ENCODE measurements at places on chromosomes 16 and 17.
A peak's percentile ranks its signal among the peaks of the same experiment; 100 is the strongest.

- no peak for DNase-seq
Measured at GRCh38 chr16:49312389-49312985, 30.8 kb upstream of the CBLN1 start.

- no peak for DNase-seq
Measured at GRCh38 chr17:73433501-73433900, 121.7 kb upstream of the CDC42EP4 start.

- no peak for DNase-seq
Measured at GRCh38 chr17:4585638-4585994, 1.3 kb downstream of the SMTNL2 start.

GRCh38 chr16:19578378-19578971 lies 23.0 kb downstream of the VPS35L start:
- no peak for DNase-seq

- no peak for DNase-seq
Measured at GRCh38 chr17:79036596-79036995, 12.6 kb downstream of the C1QTNF1 start.

DNA sequence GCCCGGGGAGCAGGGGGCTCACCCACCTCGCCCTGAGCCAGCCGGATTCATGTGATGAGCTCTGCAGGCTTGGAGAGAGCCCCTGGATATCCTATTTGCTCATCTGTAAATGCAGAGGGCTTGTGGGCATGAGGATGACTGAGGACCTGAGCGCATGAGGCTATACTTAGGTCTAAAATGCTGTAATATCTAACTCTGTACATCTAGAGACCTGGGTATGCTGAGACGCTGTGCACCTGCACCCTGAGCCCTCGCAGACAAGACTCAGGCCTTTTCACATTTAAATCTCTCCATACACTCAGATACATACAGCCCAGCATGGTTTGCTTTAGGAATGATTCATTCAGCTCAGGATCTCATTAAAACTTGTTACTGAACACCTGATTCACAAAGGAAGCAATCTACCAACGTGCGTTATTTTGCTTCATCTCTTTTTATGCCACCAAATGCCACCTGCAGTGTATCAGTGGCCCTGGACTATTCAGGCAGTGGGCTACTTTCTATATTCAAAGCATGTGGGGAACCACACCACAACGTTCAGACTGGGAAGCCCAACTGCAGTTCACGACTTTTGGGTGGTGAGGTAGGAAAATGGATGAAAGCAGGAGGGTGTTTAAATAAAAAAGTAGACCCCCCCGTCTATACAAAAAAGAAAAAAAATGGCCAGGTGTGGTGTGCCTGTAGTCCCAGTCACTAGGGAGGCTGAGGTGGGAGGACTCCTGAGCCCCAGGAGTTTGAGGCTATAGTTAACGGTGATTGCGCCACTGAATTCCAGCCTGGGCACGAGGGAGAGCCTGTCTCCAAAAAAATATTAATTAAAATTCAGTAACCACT lies 12.0 kb downstream of the USP7 start:
- no peak for DNase-seq

GRCh38 chr16:47920709-47921108 lies 235.1 kb downstream of the ABCC12 start:
- no peak for DNase-seq

- no peak for DNase-seq
Measured at GRCh38 chr17:71331754-71332325, 789.0 kb upstream of the SOX9 start.

DNA sequence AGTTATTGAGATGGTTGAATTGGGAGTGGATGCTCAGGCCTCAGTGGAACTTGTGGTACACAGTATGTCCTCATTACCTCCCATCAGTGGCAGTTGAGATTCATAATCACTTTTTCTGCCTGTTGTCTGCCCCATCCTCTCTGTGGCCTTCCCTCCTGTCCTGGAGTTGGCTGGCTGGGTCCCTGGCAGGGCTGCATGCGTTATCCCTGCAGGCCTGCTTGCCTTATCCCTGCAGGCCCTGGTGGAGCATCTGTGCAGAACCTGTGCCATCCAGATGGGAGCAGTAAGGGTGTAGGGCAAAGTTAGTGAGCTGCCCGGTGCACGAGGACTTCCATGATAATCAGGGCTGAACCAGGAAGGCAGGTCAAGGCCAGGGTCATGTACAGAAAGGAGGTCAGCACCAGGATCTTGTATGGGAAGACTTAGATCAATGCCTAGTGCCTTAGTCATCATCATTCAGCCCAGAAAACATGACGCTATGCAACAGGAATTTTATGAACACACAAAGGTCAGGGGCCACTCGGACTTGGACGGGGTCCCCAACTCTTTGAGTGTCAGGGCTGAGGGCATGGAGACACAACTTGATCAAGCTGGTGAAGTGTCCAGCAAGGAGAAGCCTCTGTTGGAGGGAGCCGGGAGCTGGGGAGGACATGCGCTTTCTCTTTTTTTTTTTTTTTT lies 47.2 kb downstream of the ABCC1 start:
- no peak for DNase-seq

GRCh38 chr17:17387017-17387497 lies 83.9 kb downstream of the NT5M start:
- DNase-seq = no peak

GRCh38 chr17:57295526-57296023 lies 39.3 kb downstream of the MSI2 start:
- DNase-seq = no peak

DNA sequence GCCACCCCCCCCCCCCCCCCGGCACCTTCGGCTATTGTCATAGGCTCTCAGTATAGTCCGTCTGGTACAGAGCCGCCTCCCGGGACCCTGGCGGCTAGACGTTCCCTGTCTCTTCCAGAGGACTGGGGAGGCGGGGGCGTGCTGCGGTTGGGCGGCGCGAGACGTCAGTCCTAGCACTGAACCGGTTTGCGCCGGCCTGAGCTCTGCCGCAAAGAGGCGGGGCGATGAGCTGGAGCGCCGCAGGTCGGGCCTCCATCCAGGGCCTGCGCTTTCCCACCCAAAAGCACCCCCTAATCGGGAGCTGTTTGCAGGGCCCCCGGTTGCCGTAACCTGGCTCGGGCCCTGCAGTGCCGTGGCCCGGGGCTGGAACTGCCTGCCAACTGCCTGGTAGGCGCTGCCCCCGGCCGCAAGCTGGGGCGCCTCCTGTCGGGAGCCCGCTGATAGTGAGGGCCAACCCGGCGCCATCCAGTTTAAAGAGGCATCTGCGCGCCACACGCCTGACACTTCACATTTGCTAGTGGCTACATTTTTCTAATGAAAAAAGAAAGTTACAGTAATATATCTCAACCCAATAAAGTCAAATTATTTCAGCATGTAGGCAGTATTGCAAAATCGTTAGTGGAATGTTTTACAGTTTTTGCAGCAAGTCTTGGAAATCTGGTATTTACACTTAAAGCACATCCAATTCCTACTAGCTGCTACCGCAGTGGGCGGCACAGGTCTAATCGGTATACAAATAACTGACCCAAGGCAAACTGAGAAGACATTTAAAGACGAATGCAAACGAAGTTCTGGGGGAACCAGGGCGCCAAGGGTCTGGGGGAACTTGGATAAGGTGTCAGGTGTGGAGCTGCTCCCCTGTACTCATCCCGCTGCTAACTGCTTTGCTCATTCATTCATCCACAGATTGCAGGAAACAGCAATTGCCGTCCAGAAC lies 753 bp upstream of the USP22 start:
- DNase-seq = peak; percentile 96

DNA sequence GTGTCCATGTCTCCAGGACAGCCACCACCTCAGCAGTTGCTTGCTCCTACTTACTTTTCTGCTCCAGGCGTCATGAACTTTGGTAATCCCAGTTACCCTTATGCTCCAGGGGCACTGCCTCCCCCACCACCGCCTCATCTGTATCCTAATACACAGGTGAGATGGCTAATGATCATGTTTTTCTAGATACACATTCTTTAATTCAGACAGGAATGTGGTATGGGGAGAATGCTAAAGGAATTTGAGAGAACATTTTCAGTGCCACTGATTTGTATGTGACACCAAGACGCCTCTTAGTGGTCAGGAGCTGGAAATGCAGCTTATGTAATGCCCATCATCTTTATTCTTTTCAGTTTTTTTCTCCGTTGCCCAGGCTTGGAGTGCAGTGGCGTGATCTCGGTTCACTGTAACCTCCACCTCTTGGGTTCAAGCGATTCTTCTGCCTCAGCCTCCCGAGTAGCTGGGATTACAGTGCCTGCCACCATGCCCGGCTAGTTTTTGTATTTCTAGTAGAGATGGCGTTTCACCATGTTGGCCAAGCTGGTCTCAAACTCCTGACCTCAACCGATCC lies 8.9 kb upstream of the RAPGEFL1 start:
- no peak for DNase-seq

DNA sequence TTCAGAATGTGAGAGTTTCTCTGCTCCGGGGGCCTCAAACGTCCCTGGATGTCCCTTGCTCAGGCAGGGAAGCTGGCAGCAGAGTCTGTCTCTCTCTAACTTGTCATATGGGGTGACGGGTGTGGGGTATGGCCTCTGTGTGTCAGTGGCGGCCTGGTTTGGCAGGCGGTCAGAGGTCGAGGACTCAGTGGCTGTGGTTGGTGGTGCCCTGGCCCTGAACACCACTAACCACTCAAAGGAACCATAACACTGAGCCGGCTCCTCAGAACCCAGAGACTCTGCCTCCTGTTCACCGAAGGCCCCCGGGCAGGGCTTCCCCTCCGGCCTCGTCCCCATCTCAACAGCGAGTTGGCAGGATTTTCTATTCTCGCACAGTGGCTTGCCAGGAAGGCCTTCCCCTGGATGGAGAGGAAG lies 677 bp downstream of the P2RX1 start:
- no peak for DNase-seq

GRCh38 chr17:13199425-13199824 lies 181.6 kb upstream of the ELAC2 start:
- DNase-seq = no peak

DNA sequence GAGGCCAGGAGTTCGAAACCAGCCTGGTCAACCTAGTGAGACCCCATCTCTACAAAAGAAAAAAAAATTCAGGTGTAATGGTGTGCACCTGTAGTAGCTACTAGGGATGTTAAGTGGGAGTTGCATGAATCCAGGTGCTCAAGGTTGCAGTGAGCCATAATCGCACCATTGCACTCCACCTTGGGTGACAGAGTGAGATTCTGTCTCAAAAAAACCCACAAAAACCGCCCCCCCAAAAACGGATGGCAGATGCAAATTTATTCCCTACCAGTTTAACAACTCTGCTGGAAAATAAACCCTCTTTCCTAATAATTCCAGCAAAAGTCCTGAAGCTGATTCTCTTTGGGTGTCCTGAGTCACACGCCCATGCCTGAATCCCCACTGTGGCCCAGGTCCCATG lies 140.3 kb downstream of the PRKCB start:
- no peak for DNase-seq

DNA sequence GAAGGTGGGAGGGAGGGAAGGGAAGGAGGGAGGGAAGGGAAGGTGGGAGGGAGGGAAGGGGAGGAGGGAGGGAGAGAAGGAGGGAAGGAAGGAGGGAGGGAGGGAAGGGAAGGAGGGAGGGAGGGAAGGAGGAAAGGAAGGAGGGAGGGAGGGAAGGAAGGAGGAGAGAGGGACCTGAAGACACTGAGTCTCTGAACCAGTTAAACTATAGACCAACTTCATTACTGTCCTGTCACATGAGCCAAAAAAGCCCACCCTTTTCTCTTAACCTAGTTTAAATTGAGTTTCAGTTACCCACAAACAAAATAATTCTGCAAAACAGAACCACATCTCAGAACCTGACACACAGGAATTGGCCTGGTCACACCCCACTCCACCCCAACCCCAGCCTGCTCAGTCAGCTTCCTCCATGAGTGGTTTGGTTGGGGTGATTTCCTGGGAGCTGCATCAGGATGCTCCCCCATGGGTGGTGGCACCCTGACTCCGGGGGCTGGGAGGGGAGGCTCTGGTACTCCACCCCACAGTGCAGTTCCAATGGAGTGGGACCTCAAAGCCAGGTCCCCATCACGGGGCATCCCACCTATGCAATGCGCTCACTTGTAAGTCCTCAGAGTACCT lies 4.7 kb upstream of the PRR29 start:
- DNase-seq = no peak

- DNase-seq = no peak
Measured at GRCh38 chr17:7888184-7888920, at the start of gene CHD3. TSS of gene CHD3 (plus strand) at chr17:7888789. CDS start at chr17:7889001, 212 bp downstream.

- no peak for DNase-seq
Measured at GRCh38 chr17:47967607-47968252, 3.2 kb upstream of the CDK5RAP3 start.

GRCh38 chr16:58259995-58260394 lies 34.8 kb downstream of the PRSS54 start:
- no peak for DNase-seq

DNA sequence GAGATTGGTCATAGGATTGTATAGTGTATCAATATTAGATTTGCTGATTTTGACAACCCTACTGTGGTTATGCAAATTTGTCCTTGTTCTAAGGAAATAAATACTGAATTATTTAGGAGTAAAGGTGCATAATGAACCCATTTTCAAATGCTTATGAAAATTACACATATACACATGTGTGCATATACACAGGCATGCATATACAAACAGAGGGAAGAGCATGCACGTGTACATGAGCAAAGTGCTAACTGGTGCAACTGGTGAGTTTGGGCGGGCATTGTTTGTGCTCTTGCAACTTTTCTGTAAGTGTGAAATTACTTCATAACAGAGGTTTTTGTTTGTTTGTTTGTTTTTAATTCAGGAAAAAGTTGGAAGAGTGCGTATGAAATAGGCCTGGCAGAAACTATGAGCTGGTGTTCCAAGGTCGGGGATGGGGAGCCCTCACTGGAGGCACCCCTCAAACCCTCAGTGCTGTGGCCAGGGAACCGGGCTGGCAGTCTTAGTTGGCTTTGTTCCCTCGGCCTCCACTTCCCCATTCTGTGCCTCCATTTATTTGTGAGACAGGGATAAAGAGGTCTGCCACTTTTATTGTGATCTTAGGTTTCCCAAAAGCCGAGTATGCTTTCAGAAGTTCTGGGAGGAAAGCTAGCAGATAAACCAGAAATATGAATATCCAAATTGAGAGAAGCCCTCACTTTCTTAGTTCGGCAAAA lies 5.8 kb downstream of the DEXI start:
- DNase-seq = no peak

GRCh38 chr17:1005361-1005946 lies 8.5 kb downstream of the TIMM22 start:
- no peak for DNase-seq

- DNase-seq = no peak
Measured at GRCh38 chr17:10052106-10052813, 146.1 kb downstream of the GAS7 start.

GRCh38 chr17:47797797-47798196 lies 23.8 kb downstream of the OSBPL7 start:
- DNase-seq = no peak

DNA sequence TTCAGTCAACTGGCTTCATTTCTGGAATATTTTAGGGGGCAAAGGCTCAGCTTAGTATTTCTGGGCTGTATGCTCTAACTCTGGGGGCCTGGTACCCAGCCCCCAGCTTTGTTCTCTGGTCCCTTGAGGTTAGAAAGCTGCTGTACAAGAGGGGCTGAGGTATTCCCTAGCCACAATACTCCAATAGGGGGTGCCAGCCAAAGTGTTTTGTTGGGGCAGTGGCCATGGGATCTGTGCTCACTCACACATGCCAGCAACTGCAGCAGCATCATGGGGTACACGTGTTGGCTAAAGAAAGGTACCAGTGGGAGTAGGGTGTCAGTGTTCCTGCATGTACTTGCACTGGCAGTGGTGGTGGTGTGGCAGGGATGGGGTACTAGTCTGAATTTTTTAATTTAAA lies 257.3 kb downstream of the CA10 start:
- DNase-seq = no peak

- no peak for DNase-seq
Measured at GRCh38 chr17:35132816-35133550, 9.1 kb downstream of the NLE1 start.

GRCh38 chr17:28325211-28325610 lies 6.2 kb downstream of the TMEM97 start:
- no peak for DNase-seq

GRCh38 chr17:49437696-49438435 lies 23.2 kb upstream of the PHB1 start:
- no peak for DNase-seq

All from stimulated activated CD8-positive, alpha-beta memory T cell treated with anti-CD3 and anti-CD28 coated beads, Interleukin-7, amount 100 ng/mL, for 24 hours (primary cell).